NCI-H1417 treated with DMSO at 0.1 percent for 48 hours (cell line): ENCODE measurements at places on chromosomes 5 and 9.

DNA sequence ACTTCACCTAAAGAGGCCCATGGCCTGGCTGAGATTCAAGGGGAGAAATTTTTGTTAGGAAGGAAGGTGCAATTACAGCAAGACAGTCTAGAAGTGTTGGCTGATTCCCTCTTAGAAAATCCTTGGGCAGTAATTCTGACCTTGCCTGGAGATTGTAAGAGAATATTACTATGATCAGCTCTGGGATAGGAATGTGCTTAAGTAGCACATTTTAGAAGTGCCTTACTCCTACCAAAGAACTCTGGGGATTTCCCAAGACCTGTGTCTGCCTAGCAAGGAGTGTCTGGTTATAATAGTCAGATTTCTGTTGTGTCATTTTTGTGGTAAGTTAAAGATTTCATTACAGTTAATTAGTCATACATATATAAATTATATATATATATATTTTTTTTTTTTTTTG, 52.3 kb downstream of the NLN start:
- DNase-seq = no peak

GRCh38 chr9:110590816-110591215, 11.3 kb upstream of the SVEP1 start:
- no peak for DNase-seq

DNA sequence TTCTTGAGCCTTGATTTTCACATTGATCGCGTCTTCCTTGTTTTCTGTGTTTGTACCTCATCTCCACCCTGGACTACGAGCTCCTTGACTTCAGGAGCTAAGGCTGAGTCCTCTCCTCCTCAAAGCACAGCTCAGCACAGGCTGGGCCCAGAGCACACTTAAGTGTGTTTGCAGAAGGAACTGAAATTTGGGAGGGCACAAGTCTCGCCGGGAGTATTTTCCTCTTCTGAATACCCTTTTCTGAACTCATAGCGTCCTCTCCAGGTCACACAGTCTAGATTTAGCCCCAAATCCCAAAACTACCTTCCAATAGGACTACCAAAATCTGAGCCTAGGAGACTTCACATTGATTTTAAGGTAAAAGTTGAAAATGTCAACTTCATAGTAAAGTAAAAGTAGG, 41.6 kb downstream of the TSTD2 start:
- no peak for DNase-seq

DNA sequence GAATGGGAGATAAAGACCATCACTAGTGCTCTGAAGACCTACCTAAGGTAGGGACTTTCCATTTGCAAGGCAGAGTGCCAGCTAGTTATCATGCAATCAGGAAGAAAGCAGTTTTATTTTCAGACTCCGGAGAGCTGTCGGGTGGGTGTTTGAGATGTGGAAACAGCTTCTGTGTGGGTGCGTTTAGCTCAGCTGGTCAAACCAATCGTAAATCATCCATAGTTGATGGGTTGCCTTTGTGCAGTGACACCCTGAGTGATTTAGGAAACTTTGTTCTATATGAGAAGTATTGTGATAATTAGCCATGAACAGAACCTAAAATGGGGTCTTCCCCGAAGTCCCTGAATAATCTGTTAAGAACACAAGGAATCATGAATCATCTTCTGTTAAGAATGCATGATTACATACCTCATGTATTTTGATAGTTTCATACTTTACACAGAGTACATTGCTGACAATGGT, 284.3 kb downstream of the ARHGAP26 start:
- DNase-seq = no peak

GRCh38 chr5:1180841-1181271, 20.5 kb upstream of the SLC6A19 start:
- DNase-seq = no peak

- DNase-seq = no peak
These were observed 96.1 kb downstream of the PDE8B start for GRCh38 chr5:77306531-77306930.

GRCh38 chr5:72559866-72560766, 52.9 kb upstream of the ZNF366 start:
- no peak for DNase-seq

GRCh38 chr9:135887585-135888050, 19.7 kb downstream of the CAMSAP1 start:
- DNase-seq = no peak

DNA sequence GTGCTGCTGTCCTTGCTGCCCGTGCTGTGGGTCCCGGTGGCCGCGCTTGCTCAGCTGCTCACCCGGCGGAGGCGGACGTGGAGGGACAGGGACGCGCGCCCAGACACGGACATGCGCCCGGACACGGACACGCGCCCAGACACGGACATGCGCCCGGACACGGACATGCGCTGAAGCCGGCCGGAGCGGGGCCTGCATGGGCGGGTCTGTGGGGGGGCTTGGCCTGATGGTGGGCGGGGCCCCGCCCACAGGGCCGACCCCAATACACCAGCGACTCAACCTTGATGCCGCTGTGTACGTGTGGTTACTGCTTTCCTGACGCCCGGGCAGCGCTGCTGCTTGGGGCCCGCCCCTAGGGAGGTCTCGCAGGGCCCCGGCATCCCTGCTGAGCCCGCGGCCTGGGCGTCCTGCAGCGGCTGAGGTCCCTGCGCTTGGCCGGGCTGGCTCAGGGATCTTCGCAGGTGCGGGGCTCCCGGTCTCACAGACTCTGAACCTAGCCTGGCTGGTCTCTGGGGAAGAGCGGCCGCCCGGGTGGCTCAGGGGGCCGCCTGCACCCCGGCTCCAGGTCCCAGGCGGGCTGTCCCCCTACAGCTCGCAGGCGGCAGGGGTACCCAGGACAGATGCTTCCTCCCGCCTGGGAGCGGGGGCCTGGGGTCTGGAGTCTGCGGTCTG, 20.9 kb downstream of the SLC6A18 start:
- peak; percentile 28 for DNase-seq

- DNase-seq = no peak
These were observed 32.5 kb downstream of the PTCH1 start for GRCh38 chr9:95484225-95484624.
